Epithelial cell of alveolus of lung (primary cell): ENCODE measurements at places on chromosomes 2 and 18. TPM values are rescaled to one million over a fixed set of nuclear protein-coding genes. Genes with fewer than 3 reads are reported as not detected.

WNT10A gene
- total RNA-seq: 0.08 TPM in 1 of 2 replicates, not detected in the other

LINC00305 gene
- total RNA-seq: not detected in 2 replicates

DHRS9 gene
- 0.24 and 0.65 TPM in 2 replicates for total RNA-seq

OR6B2 gene
- total RNA-seq: not detected in 2 replicates

ANKRD30BL gene
- not detected in 2 replicates for total RNA-seq

AQP4 gene
- not detected in 2 replicates for total RNA-seq

DSEL gene
- total RNA-seq: 12.2 and 30.4 TPM in 2 replicates

MARCHF4 gene
- under 0.01 and 1.0 TPM in 2 replicates for total RNA-seq

PLGLB2 gene
- 0.32 TPM in 1 of 2 replicates, not detected in the other for total RNA-seq

DYSF gene
- total RNA-seq: 1.4 and 4.3 TPM in 2 replicates

KIF1A gene
- 2.7 TPM in 1 of 2 replicates, not detected in the other for total RNA-seq

PIKFYVE gene
- total RNA-seq: 12.4 and 21.7 TPM in 2 replicates

TXNL4A gene
- 46.5 and 58.8 TPM in 2 replicates for total RNA-seq

LRP1B gene
- 0.13 and 1.2 TPM in 2 replicates for total RNA-seq

PAX8 gene
- 1.0 and 1.9 TPM in 2 replicates for total RNA-seq

TANC1 gene
- 17.8 and 30.3 TPM in 2 replicates for total RNA-seq

REG3A gene
- not detected in 2 replicates for total RNA-seq

REG3G gene
- total RNA-seq: not detected in 2 replicates

RPS27A gene
- total RNA-seq: 2,062 and 2,240 TPM in 2 replicates

CYP27A1 gene
- total RNA-seq: 13.3 and 30.4 TPM in 2 replicates
